Fibroblast of lung (primary cell): ENCODE measurements at places on chromosomes 5 and 9. TPM values are rescaled to one million over a fixed set of nuclear protein-coding genes. Genes with fewer than 3 reads are reported as not detected.

DDX4 gene
- not detected in 2 replicates for polyA plus RNA-seq

GRCh38 chr9:9523476-9524139, 1089.2 kb downstream of the PTPRD start:
- H3K36me3 ChIP-seq = no peaks in the 10 kb centered on the region
- no peaks in the 10 kb centered on the region for H3K27me3 ChIP-seq
- no peaks in the 10 kb centered on the region for H3K4me1 ChIP-seq
- H3K27ac ChIP-seq = no peak overlapping the region
- no peak overlapping the region for H3K4me3 ChIP-seq

DNA sequence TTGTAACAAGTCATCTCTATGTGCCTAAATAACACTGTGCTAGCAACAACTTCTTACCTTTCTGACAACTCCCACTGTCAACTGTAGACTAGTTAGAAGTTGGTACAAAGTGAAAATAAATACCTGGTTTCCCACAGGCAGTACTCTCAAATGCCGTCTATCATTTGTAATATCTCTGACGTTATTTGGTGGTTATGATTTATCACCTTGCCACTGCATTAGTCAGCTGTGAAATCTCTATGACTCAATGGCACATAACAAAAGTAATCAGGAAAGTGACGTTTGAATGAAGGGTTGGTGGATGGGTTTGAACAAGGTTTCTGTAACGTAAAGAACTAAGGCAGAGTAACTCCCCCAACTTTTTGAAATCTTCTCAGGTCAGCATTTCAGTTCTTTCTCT, 592.3 kb downstream of the MAT2B start:
- H3K27ac ChIP-seq = no peak overlapping the region
- H3K4me3 ChIP-seq = no peak overlapping the region
- no peaks in the 10 kb centered on the region for H3K27me3 ChIP-seq

GRCh38 chr5:140633021-140633471, at the start of gene CD14:
Gene CD14, minus strand, starts transcription at chr5:140633175. Its CDS starts 104 bp downstream, at chr5:140633071.
- H3K4me1 ChIP-seq = peaks cover 2% of the 10 kb centered on the region
- H3K27ac ChIP-seq = no peak within 1 kb of the TSS
- no peaks in the 10 kb centered on the region for H3K27me3 ChIP-seq
- H3K4me3 ChIP-seq = peak within 1 kb of the TSS; percentile 53

DNA sequence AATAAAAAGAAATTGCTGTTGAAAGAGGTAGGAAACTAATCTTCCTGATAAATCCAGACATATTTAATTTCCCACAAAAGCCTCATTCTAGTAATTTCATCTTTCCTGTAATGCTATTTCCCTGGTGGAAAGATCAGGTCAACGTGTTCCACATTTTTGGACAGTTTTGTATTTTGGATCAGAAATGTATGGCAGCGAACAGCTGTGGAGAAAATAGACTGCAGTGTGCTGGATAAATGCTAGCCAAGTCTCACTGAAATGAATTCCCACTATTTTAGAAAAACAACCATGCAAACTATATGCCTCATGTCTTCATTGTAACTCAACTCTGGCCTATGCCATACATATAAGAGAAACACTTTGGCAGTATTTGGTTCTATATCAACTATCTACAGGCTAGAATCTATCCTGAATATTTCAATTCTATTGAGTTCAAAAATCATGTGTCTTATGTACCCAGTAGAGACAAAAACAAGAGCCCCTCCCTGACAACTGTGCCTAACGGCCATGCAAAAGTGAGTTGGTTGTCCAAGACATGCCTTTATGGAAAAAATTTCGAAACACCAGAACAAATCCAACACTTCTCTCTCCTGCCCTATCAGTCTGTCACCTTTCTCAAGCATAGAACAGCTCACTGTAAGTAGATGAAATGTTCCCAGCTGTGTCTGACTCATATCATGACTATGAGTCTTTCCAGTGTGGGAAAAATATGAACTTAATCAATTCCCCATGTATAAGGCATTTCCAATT, 191.3 kb upstream of the NREP start:
- peak; percentile 99 for DNase-seq
- no peaks in the 10 kb centered on the region for H3K27me3 ChIP-seq
- H3K27ac ChIP-seq = peak overlapping the region; percentile 72
- H3K4me1 ChIP-seq = peaks cover 12% of the 10 kb centered on the region
- no peak overlapping the region for H3K4me3 ChIP-seq
- H3K36me3 ChIP-seq = no peaks in the 10 kb centered on the region
